Stimulated activated CD4-positive, alpha-beta T cell treated with anti-CD3 and anti-CD28 coated beads, Interleukin-1b, Interleukin-23, amount 100 ng/mL, for 48 hours (primary cell): ENCODE measurements at places on chromosomes 7 and 10.

- DNase-seq = peak; percentile 38
Observed at GRCh38 chr10:24707445-24707844, 16.2 kb downstream of the ARHGAP21 start.

GRCh38 chr10:32943854-32944661 lies 14.0 kb downstream of the ITGB1 start:
- DNase-seq = no peak

- no peak for DNase-seq
Observed at GRCh38 chr7:35753761-35754603, 46.9 kb upstream of the SEPTIN7 start.

- DNase-seq = no peak
Observed at GRCh38 chr7:76189276-76189675, 12.4 kb upstream of the SRRM3 start.

DNA sequence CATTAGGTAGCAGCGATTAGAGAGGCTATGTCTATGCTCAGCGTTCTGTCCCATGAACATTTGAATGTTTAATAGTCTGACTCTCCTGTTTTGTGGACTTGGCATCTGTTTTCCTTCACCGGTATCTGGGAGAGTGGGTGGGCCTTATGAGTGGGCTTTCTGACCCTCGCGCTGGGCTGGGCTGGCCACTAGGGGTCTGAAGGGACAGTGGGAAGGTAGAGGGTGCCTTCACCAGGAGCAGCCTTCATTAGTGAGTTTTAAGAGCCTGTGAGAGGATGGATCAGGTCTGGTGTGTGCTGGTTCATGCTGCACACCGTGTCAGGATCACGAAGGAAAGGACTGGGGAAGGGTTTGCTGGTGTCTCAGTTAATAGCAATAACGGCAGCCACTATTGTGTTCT lies 33.4 kb downstream of the DCLRE1A start:
- no peak for DNase-seq

- no peak for DNase-seq
Observed at GRCh38 chr7:94272821-94273583, 121.7 kb upstream of the COL1A2 start.

DNA sequence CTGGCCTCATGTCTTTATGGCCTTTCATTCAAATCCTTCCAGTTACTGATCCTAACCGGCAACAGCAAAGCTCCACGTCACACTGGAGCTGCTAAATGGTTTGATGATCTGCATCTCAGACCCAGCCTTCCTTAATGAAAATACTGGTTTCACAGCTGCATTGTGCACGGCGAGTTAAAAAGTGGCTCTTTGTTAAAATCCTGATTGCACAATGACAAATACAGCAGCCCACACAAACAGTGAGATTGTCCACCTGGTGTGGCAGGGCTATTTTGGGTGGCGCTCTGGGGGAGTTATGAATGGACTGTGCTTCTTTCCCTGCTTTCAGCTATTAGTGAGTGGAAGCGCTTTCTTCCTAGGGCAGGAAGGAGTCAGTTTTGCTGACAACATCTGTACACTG lies 63.4 kb upstream of the C1QL3 start:
- no peak for DNase-seq

GRCh38 chr10:93198401-93199131 lies 124.9 kb downstream of the CYP26A1 start:
- no peak for DNase-seq

GRCh38 chr10:112379635-112380296 lies 5.8 kb downstream of the ACSL5 start:
- no peak for DNase-seq

DNA sequence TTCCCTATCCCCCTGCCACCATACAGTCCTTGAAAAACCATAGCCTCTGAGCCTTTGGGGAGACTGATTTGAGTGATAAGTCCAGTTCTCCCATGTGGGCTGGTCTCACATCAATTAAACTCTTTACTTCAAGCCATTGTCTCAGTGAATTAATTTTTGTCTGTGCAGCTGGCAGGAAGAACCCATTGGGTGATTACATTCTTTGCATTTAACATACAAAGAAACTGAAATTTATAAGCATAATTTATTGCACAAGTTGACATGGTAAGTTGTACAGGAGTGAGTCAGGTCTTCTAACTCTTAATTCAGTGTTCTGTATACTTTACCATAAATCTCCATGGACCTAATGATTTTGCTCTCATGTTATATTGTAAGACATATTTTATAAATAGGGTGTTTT lies 1613.0 kb upstream of the LRRTM3 start:
- DNase-seq = no peak

DNA sequence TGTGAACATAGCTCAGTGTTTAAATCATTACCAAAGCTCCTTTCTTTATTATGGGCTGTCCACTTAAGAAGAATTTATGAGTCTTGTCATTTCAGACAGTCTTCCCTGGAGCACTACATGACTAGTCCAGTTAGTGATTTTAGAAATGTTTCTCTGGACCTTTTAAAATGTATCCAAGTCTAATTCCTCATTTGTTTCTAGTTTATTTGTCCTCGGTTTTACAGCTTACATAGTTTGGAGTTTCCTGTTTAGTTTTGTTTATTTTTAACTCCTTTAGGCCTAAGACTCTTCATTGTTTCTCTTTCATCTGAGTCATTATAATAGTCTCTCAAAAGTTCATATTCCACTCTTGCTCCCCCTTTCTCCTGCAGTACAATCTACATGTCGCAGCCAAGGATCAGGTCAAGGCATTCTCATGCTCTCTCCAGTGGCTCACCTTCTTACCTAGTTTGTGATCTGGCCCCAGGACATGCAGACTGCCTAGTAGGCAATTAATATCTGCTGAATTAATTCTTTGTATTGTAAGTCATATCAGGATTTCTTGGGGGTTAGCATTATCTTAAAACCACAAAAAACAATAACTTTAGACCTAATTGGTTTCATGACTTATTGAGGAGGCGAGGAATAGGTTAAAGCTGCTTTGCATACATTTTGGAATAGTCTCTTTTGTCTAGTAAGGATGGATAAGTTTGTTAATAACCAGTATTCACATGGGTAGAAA lies 93.8 kb downstream of the MAPK8 start:
- DNase-seq = no peak

DNA sequence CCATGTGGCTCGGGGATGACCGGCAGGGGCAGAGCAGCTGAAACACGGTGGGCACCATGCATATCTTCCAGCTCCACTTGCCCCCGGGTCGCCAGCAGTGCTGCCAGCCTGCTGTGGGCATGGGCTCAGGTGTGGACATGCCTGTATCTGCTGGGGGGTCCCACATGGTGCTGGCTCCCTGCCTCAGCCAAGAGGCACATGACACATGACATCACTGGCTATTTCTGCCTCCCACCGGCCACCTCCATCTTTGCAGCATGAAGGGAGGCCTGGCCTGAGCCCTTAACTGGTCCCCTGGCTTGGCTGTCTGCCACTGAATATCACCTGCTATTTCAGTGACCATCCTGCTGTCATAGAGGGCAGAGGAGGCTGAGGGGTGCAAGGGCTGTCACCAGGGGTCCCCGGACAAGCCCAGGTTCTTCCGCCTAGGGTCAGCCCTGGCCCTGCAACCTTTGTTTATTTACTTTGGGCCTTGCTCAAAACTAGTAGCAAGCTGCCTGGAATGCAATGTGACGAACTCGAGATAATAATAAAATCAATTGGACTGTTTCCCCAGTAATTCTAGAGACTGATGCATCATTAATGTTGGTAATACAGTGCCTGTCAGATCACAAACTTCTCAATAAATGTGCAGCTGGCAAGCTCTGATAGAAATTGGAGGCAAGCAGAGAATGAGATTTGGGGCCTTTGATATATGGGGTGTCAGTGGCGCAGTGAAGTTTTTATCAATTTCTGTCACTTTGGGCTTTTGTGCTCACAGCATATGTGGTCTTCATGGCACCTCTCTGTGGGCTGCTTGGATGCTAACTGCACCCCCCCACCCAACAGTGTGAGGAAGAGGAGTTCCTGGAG lies 28.5 kb downstream of the ZMIZ1 start:
- no peak for DNase-seq

DNA sequence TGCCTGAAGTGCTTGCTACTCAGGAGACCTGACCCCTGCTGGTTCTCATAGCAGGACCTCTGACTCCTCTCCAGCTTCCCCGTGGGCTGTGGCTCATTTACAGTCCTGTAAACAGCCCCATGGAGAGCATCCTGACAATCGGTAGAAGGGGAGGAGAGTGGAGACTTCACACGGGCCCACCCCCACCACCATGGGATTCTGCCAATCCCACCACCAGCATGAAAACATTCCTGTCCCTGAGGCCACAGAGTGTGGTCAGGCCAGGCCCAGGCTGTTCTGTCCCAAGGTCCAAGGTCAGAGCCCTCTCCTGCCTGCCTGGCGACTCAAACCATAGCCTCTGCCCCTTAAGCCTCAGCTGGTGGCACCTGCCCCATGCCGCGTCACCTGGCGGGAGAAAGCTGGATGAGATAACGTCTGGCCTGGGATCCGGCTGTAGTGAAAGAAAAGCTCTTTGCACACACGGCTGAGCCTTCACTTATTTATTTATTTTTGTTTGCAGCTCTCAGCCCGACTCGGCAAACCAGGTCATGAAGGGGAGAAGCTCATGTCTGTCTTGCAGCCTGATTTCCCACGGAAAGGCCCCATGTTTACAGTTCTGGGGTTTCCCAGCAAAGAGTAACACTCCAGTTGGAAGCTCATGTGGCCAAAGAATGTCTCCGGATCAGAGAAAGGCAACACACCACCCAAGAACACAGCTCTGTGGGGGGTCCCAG lies 293.6 kb upstream of the ZMIZ1 start:
- no peak for DNase-seq

DNA sequence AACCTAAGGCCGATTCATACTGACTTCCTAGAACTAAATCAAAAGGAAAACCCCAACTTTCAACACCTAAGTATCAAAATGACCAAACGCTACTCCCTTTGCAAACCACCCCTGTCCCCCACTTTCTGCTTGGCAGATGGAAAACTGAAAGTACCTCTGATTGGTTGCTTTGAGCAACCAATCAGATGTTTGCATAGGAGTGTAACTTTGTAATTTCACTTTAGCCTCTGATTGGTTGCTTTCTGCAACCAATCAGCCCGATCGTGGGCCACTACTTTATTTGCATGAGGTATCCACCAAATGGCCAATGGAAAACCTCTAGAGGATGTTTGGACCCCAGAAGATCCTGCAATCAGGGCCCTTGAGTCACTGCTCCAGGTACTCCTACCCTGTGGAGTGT lies 12.3 kb upstream of the SNX10 start:
- DNase-seq = peak; percentile 41

DNA sequence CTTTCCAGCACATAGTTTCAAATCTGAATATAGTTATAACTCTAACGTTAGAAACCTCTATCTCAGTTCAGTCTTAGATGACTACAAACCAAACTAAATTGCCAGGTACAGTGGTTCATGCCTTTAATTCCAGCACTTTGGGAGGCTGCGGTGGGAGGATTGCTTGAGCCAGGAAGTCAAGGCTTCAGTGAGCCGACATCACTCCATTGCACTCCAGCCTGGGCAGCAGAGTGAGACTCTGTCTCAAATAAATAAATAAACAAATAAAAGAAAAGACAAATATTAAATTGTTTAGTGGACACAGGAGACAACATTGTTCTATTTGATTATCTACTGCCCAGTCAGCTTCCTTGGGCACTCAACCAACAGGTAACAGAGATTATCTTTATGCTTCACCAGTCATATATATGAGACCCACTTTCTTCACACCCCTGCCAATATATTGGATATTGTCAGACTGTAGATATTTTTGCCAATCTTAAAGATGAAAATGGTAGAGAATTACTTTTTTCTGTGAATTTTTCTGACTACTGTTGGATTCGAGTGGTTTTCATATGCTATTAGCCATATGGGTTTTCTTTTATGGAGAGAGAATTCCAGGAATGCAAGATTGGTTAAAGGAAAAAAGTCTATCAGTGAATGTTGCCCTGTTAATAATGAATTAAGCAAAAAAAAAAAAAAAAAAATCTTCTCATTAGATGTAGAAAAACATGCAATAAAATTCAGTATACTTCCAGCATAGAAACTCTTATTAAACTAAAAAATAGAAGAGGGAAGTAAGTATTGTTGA lies 16.0 kb downstream of the HDAC9 start:
- DNase-seq = no peak

DNA sequence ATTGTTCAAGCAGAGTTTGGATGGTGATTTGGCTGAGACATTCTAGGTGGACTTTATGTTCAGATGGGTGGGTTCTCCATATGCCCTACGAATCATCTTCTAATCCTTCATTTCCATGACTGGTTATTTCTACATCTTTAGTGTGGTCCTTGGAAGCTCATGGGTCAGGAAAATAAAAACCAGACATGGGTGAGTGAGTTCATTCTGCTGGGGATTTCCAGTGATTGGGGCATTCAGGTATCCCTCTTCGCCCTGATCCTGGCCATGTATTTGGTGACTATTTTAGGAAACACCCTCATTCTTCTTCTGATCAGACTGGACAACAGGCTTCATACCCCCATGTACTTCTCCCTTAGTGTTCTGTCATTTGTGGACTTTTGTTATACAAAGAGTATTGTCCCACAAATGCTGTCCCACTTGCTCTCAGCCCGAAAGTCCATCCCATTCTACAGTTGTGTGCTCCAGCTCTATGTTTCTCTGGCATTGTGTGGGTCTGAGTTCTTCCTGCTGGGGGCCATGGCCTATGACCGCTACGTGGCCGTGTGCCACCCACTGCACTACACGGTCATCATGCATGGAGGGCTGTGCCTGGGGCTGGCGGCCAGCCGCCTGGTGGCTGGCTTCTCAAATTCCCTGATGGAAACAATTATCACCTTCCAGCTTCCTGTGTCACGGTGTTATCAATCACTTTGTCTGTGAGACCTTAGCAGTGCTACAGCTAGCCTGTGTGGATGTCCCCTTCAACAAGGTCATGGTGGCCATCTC lies 19.2 kb upstream of the OR6B1 start:
- no peak for DNase-seq

DNA sequence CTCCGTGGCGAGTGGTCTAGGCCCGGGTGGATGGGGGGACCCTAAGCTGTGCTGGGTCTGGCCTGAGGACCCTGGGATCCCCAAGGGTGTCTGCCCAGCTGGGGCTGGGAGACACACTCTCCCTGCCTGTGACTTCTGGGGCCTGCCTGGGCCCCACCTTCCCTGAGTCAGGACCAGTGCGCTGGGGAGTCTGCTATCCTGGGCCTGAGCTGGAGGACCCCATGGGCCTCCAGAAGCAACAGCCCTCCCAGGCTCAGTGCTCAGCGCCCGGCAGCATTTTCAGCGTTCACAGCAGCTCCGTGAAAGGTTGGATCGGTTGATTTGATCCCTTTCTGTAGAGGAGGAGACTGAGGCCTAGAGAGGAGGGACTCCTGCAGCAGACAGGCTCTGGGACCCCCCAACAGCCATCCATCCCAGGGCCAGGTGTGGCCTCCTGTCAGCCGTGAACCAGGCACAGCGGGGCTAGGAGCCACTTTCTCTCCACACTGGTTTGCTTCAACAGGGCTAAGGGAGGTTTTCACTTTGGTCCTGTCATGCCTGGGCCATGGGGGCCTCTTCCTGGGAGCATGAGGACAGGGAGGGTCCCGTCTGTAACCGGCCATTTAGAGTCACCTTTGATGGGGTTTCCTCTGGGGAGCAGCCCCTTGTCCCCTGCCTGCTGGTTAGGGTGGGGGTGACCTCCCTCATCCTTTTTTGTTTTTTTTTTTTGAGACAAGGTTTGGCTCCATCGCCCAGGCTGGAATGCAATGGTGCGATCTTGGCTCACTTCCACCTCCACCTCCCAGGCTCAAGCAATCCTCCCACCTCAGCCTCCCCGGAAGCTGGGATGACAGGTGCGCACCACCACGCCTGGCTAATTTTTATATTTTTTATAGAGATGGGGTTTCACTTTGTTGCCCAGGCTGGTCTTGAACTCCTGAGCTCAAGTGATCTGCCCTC lies 12.4 kb downstream of the FOXL3 start:
- DNase-seq = no peak

- no peak for DNase-seq
Observed at GRCh38 chr10:48526011-48526821, 78.7 kb downstream of the ARHGAP22 start.
